Heart right ventricle (tissue), 16 donors: ENCODE measurements at places on chromosomes 5 and 9. TPM values are rescaled to one million over a fixed set of nuclear protein-coding genes. Genes with fewer than 3 reads are reported as not detected.

The MEIKIN gene
- not detected for total RNA-seq

The LCN15 gene
- not detected for total RNA-seq

The SAXO1 gene
- total RNA-seq, result not detected

The FCN2 gene
- total RNA-seq, result not detected

The MOB3B gene
- total RNA-seq, result 1.0 TPM

The GEMIN5 gene
- total RNA-seq, result 18.5 TPM

DNA sequence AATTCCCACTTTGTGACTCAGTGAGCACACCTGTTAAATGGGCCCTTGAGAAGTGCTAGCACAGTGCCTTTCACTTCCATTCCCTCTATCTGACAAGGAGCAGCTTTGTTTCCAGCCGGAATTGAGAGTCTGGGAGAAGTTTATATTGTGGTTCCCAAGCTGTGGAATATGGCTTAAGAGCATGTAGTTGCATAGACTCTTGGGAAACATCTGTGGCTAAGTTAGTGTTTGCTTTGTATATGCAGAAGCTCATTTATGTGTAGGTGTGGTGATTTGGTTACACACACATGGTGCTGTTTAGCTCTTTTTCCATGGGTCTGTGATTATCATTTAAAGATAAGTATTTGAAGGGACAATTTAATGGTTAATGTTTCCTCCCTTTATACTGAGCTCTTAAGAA lies 110.5 kb upstream of the HMHB1 start:
- H3K27me3 ChIP-seq, result no peaks in the 10 kb centered on the region
- H3K4me3 ChIP-seq, result no peak overlapping the region
- DNase-seq, result no peak
- no peaks in the 10 kb centered on the region for H3K36me3 ChIP-seq
- no peak overlapping the region for H3K27ac ChIP-seq

DNA sequence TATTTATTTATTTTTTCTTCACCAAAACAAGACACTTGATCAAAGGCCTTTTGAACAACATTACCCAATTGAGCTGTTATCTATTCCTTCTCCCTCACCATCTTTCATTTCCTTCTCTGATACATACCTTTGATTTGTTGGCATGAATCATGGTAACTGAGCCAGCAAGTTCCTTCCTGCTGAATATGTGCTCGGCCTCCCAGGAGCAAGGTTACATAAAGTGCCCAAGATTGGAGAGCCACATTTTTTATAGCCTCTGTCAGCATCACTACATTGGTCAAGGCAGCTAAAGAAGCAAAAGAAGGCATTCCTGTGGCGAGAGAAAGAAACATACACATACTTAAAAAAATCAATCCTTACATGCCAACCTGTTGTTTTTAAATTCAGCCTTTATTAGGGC lies 369.6 kb downstream of the CYLC2 start:
- H3K27me3 ChIP-seq, result no peaks in the 10 kb centered on the region
- no peak overlapping the region for H3K4me3 ChIP-seq
- DNase-seq, result no peak
- H3K36me3 ChIP-seq, result no peaks in the 10 kb centered on the region
- no peaks in the 10 kb centered on the region for H3K4me1 ChIP-seq

- H3K27ac ChIP-seq, result no peak overlapping the region
- H3K4me3 ChIP-seq, result no peak overlapping the region
- H3K27me3 ChIP-seq, result no peaks in the 10 kb centered on the region
- no peak for DNase-seq
Observed at GRCh38 chr5:90700299-90700698, 141.7 kb downstream of the ADGRV1 start.

DNA sequence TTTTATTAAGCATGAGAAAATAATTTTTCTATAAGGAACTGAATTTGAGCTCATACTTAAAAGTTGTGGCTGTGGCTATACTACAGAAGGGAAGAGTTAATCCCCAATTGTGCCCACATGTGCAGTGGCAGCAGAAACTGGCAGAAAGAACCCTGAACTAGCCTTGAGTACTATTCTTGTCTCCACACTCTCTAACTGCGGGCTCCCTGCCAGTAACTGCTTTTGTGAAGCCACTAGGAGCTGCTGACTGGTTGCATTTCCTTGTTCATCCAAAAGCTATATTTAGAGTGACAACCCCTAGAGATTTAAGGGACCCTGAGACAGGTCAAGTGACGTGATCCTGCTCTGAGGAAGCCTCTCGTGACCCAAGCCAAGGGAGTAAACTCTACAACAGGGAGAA lies 238.6 kb downstream of the ELAVL2 start:
- DNase-seq, result peak; percentile 75
- H3K4me3 ChIP-seq, result no peak overlapping the region
- peak overlapping the region; percentile 60 for H3K27ac ChIP-seq
- H3K36me3 ChIP-seq, result no peaks in the 10 kb centered on the region
- no peaks in the 10 kb centered on the region for H3K27me3 ChIP-seq

DNA sequence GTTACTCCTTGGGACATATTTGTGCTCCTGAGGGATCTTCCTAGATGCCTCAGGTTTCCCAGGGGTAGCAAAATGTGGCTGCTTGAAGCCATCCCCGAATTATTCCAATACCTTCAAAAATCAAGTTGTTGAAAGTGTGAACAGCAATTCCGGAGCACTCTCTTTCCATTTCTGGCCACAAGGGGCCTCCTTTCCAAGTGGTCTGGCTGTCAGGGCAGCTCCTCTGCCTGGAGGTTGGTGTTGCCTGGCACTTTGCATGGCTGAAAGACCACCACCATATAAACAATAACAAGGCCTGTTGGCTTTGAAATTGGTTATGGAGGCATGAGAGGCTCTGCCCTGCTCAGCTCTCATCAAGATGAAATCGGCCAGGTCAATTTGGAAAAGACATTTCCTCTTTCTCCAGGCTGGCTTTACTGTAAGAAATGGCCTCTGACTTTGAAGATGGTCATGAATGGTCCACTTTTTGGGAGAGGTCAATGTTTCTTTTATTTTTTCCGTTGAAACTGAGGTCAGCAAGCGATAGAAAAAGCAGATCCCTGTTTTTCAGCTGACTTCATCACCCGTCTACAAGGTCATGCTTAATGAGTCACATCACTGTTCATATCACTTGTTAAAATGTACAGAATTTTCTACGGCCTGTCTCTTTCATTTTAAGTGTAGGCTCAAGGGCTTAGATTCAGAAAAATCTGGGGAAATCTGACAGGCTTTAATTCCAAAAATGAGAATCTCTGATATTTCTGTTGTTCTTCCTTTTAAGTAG lies 481.1 kb upstream of the ZNF608 start:
- H3K27ac ChIP-seq, result no peak overlapping the region
- H3K4me1 ChIP-seq, result no peaks in the 10 kb centered on the region
- H3K4me3 ChIP-seq, result no peak overlapping the region
- DNase-seq, result peak; percentile 5
- H3K36me3 ChIP-seq, result no peaks in the 10 kb centered on the region

GRCh38 chr5:178487911-178488600 lies 102.1 kb downstream of the COL23A1 start:
- no peaks in the 10 kb centered on the region for H3K27me3 ChIP-seq
- no peak overlapping the region for H3K27ac ChIP-seq
- H3K4me1 ChIP-seq, result no peaks in the 10 kb centered on the region
- no peak overlapping the region for H3K4me3 ChIP-seq

- no peak overlapping the region for H3K27ac ChIP-seq
- H3K4me1 ChIP-seq, result no peaks in the 10 kb centered on the region
- peak; percentile 29 for DNase-seq
- no peaks in the 10 kb centered on the region for H3K36me3 ChIP-seq
- H3K4me3 ChIP-seq, result no peak overlapping the region
Observed at GRCh38 chr9:105901514-105902109, 207.3 kb downstream of the TMEM38B start.

DNA sequence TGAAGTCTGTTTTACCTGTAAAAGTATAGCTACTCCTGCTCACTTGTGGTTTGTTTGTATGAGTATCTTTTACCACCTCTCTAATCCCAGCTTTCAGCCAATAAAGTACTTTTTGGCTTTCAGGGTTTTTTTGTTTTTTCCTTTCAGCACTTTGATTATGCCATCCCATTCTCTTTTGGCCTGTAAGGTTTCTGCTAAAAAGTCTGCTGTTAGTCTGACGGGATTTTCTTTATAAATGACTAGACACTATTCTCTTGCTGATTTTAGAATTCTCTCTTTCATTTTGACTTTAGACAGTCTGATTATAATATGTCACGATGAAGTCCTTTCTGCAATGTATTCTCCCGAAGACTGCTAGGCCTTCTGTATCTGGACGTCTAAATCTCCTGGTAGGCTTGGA lies 37.2 kb downstream of the TEX10 start:
- H3K27ac ChIP-seq, result no peak overlapping the region
- no peak overlapping the region for H3K4me3 ChIP-seq
- peaks cover 4% of the 10 kb centered on the region for H3K36me3 ChIP-seq
- H3K27me3 ChIP-seq, result no peaks in the 10 kb centered on the region
- DNase-seq, result no peak
- H3K4me1 ChIP-seq, result no peaks in the 10 kb centered on the region

DNA sequence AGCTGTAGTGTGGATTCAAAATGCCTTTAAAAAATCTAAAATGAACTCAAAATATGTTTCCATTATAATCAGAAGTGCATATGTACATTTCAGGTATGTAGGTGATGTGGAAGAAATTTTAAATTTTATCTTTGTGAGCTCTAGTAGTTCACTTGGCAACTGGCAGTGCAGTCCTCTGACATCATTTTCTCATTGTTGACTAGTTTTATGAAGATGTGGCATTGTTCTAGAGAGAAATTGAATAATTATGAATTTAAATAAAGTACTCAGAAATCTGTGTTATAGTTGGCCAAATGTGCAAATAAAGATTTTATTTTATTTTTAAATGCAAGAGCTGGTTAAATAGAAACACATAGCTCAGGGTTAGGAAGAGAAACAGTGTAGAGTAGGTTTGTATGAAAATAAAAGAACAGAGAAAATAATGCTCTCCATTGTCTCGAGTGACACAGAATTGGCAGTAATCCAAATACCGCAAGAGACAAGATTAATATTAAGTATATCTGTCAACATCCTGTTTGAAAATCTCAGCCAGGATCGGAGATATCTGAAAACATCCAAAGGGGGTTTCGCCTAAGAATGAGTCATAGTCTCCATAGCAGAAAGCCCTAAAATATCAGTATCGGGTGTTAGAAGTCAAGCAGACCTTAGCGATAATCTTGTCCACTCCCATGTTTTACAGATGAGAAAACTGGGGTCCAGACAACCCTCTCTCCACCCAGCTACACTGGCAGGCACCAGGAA lies 189.4 kb downstream of the CCDC192 start:
- H3K4me1 ChIP-seq, result peaks cover 19% of the 10 kb centered on the region
- peak; percentile 6 for DNase-seq
- no peak overlapping the region for H3K4me3 ChIP-seq
- H3K36me3 ChIP-seq, result no peaks in the 10 kb centered on the region
- no peak overlapping the region for H3K27ac ChIP-seq
- H3K27me3 ChIP-seq, result no peaks in the 10 kb centered on the region

GRCh38 chr9:120891245-120891883 lies 14.4 kb upstream of the PHF19 start:
- H3K4me1 ChIP-seq, result peaks cover 20% of the 10 kb centered on the region
- no peaks in the 10 kb centered on the region for H3K27me3 ChIP-seq
- DNase-seq, result no peak

DNA sequence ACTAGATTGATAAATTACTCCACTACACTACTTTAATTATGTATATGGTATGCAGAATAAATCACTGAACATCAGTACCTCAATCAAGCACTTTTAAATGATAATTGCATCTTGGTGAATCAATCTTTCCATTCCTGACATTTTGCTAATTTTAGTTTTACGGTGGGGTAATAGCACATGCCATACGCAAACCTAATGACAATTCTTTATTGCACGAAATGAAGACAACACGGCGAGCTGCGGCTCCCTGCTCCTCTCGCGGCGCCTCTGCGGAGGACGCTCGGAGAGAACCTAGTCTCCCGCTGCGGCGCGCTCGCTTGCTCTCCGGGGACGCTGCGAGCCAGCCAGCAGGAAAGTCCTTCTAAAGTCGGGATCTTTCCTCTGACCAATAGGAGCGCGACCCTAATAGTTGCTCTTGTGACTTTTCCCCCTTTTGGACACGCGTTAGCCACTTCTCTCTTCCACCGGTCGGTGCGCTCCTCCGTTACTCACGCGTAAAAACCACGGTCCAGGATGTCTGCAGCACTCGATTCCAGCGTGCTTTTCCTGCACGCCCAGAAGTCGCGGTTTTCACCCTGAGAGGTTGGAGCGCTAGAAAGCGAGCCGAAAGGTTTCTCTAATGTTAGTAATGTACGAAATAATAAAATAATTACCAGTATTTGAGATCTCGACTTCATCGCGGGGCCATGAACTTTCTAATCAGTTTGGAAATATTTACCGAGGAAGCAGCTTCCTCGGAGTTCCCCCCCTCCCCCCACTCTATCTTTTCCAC lies 1.0 kb upstream of the MEF2C start:
- peak overlapping the region; percentile 87 for H3K27ac ChIP-seq
- peak; percentile 85 for DNase-seq
- no peaks in the 10 kb centered on the region for H3K36me3 ChIP-seq

DNA sequence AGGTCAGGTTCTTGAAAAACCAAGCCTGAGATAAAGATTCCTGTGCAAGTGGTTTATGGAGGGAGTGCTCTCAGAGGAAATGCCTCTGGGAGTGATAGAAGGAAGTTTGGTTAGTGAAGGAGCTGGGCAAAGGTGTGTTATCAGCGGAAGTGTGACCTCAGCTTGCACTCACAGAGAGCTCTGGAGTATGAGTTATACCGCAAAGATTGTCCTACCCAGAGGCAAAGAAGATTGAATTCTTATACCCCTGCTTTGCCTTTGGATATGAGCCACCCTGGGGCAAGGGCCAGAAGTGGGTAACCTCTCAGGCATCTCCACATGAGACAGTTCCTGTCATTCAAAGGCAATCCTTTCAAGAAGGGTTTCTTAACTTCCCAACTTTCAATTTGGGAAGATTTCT lies 145.6 kb downstream of the MUSK start:
- no peak overlapping the region for H3K4me3 ChIP-seq
- DNase-seq, result no peak
- H3K27ac ChIP-seq, result no peak overlapping the region
- H3K27me3 ChIP-seq, result peaks cover 4% of the 10 kb centered on the region
- no peaks in the 10 kb centered on the region for H3K36me3 ChIP-seq
- no peaks in the 10 kb centered on the region for H3K4me1 ChIP-seq

DNA sequence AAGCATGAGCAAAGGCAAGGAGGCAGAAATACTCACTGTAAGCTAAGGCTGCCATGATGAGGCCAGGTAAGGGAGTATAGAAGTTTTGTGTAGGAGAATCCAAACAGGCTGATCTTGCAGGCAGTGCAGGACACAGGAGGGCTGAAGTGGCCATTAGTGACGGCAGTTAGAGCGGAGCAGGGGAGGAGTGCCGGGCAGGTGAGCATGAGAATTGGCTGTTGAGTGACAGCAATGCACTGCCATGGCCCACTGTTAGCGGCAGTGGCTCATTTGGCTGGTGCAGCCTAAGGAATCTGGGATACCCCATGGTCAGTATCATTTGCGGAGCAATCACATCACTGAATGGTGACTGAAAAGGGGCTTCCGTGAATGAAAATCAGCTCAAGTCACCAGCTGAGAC lies 22.8 kb downstream of the RGS3 start:
- no peaks in the 10 kb centered on the region for H3K27me3 ChIP-seq
- DNase-seq, result no peak
- H3K27ac ChIP-seq, result no peak overlapping the region
- no peak overlapping the region for H3K4me3 ChIP-seq

GRCh38 chr5:117759849-117760499 lies 1185.4 kb upstream of the SEMA6A start:
- H3K4me3 ChIP-seq, result no peak overlapping the region
- H3K27ac ChIP-seq, result no peak overlapping the region
- no peaks in the 10 kb centered on the region for H3K36me3 ChIP-seq
- no peaks in the 10 kb centered on the region for H3K4me1 ChIP-seq
